ENCODE measurements at places on chromosomes 11 and 22.

- DNase-seq, result no peak
Measured at GRCh38 chr22:26952451-26953011, 295.1 kb downstream of the MIAT start.

DNA sequence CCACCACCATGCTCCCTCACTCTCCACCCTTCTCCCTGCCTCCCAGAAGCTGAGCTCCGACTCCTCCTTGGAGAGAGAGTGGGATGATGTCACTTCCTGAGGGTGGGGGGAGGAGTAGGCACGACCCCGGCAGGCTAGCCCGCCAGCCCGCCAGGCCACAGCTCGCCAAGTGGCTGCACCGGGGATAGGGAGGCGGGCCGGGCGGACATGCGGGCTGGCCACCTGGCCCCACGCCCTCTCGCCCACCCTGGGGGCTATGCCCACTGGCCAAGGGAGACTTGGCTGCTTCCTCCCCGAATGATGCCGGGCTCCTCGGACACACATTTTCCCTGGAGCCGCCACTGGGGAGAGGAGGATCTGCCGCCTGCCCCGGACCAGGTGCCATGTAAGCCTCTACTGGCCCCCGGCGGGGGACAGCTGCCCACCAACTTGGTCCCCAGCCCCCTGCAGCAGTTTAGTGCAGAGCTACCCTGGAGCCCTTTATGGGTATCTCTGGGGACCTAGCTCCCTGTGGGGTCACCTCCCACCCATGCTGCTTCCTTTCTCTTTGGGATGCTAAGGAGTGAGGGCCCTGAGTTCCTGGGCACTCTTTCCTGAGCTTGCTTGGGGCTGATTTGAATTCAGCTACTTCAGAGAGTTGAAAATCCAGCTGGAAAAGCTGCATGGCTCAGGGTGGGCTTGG, 33.7 kb upstream of the MYRF start:
- DNase-seq, result no peak

- no peak for DNase-seq
Measured at GRCh38 chr11:34215806-34216453, 110.5 kb downstream of the NAT10 start.

DNA sequence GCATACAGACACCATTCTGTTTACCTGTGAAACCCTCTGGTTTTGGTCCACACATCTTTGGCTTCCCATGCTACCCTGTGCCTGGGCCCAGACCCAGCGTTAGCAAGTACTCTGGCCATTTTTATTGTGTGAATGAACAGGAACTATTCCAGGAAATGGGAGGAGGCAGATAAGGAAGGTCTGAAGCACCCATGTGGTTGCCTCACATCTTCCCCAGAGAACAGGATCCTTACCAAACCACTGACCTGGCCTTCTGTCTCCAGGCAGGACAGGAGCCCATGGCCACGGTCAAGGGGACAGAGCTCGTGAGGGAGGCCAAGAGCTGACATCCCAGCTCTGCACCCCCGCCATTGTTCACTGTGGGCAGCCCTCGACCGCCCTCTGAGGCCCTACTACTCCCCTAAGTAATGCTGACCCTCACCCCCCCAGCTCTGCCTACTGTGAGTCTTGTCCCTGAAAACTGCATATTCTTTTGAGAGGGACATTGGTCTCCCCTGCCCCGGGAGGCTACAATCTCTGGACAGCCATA, 97.7 kb upstream of the TP53I11 start:
- no peak for DNase-seq

GRCh38 chr22:29117799-29118477, 45.1 kb downstream of the KREMEN1 start:
- no peak for DNase-seq

GRCh38 chr11:77658213-77659013, 20.8 kb upstream of the CLNS1A start:
- DNase-seq, result no peak

GRCh38 chr11:123125169-123125568, 63.2 kb upstream of the HSPA8 start:
- DNase-seq, result no peak

- DNase-seq, result no peak
Measured at GRCh38 chr11:127255209-127255608, 254.6 kb upstream of the KIRREL3 start.

- DNase-seq, result no peak
Measured at GRCh38 chr22:23062616-23063538, 7.4 kb upstream of the GNAZ start.

DNA sequence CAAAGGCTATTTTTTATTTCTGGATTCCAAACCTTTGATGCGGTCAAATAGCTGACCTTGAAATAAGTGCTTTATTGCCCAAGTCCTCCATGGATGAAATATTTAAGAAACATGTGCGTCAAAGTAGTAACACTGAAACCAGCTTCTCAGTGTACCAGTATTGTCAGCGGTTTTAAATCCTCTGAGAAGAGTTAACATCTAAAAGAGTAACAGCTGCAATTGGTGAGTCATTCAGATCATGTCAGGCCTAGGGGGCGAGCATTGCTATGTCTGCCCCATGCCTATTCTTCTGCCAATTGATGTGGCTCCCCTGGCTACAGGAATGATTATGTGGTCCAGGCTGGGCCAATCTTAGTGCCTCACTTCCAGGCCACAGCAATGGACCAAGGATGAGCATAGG, 263.3 kb upstream of the SORL1-AS1 start:
- no peak for DNase-seq

GRCh38 chr11:130719220-130719915, 196.9 kb downstream of the SNX19 start:
- no peak for DNase-seq

GRCh38 chr22:23397613-23398567, 182.2 kb downstream of the IGLL1 start:
- no peak for DNase-seq

GRCh38 chr11:61654397-61654829, 25.8 kb upstream of the DAGLA start:
- DNase-seq, result no peak

DNA sequence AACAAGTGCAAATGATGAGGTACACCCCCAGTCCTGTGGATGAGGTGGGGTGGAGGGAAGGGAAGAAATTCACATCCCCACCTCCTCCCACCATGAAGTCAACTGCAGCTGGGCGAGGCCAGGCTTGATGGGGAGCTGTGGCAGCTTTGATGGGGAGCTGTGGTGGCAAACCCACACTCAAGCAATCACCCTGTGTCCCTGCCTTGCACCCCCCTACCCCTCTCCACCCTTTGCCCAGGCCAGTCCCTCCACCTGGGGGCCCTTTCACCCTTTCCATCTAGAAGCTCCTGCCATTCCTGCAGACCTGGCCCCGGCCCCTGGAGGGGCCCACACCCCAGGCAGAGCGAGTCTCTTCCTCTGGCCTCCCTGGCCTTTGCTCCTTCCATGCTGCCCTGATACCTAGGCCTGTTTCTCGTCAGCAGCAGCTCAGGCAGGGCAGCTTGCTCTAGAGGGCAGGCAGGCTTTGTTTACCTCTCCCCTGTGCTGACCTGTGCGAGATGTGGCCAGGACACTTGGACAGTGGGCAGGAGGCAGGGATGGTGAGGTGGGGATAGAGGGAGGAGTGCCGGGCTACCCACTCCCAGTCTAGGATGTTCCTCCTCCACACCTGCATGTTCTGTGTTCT, 4.5 kb upstream of the FGF3 start:
- no peak for DNase-seq

GRCh38 chr11:8327761-8328192, 64.1 kb upstream of the LMO1 start:
- no peak for DNase-seq

- no peak for DNase-seq
Measured at GRCh38 chr22:36455571-36456463, 25.6 kb downstream of the TXN2 start.

- no peak for DNase-seq
Measured at GRCh38 chr11:47867823-47868222, 19.7 kb upstream of the NUP160 start.

DNA sequence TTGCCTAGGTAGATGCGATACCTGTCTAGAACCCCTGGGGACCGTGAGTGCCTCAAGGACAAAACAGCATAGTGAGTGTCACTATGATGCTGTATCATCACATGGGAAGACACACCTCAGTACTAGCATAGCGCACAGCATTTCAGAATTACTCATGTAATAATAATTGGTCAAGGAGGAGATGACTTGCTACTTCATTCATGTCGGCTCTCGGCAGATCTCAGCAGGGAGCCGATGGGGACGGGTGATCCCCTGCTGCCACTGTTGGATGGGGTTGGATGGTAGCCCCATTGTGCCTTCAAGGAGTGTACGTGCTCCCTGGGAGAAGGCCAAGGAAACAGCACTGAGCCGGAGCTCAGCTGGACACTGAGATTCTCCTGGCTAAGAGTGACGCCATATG, 186.9 kb downstream of the EFCAB6 start:
- no peak for DNase-seq

- DNase-seq, result no peak
Measured at GRCh38 chr11:56967726-56968125, 21.0 kb upstream of the OR5AK2 start.

- no peak for DNase-seq
Measured at GRCh38 chr11:8002676-8003075, 15.5 kb downstream of the EIF3F start.

- DNase-seq, result no peak
Measured at GRCh38 chr22:33332538-33332937, 274.4 kb upstream of the SYN3 start.

- no peak for DNase-seq
Measured at GRCh38 chr11:9745411-9746211, 81.7 kb downstream of the SWAP70 start.

DNA sequence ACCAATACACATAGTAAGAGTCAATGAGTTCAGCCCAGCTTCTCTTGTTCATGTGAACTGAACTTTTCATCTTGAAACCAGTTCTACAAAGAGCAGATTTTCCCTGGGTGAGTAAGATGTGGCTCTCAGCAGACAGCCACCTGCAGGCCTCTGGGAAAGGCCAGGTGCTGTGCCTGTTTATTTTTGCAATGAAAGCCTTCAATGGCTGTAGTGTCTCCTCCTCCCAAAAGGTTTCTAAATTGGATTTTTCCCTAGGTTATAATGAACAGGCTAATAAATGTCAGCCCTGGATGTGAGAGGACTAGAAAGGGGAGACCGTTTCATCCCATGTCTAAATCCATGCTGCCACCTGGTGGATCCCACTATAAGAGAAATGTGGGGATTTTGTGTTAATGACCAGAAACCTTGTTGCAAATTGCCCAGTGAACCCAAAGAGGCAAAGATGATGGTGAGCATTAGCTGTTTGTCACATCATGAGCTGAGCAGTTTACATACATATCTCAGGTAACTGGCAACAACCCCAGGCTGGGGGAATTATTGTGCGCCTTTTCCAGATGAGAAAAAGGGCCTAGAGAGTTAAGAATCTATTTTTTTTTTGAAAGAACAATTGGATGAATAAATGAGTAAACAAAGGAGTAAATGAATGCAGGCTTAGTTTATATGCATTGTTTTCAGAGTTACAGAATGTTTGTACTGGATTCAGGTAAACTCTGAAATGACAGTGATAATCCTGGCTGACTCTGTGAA, 12.7 kb downstream of the C11orf91 start:
- DNase-seq, result no peak

GRCh38 chr22:20434264-20434751, 3.3 kb downstream of the SCARF2 start:
- no peak for DNase-seq

GRCh38 chr11:59551659-59552521, 40.6 kb downstream of the OR4D9 start:
- peak; percentile 32 for DNase-seq

DNA sequence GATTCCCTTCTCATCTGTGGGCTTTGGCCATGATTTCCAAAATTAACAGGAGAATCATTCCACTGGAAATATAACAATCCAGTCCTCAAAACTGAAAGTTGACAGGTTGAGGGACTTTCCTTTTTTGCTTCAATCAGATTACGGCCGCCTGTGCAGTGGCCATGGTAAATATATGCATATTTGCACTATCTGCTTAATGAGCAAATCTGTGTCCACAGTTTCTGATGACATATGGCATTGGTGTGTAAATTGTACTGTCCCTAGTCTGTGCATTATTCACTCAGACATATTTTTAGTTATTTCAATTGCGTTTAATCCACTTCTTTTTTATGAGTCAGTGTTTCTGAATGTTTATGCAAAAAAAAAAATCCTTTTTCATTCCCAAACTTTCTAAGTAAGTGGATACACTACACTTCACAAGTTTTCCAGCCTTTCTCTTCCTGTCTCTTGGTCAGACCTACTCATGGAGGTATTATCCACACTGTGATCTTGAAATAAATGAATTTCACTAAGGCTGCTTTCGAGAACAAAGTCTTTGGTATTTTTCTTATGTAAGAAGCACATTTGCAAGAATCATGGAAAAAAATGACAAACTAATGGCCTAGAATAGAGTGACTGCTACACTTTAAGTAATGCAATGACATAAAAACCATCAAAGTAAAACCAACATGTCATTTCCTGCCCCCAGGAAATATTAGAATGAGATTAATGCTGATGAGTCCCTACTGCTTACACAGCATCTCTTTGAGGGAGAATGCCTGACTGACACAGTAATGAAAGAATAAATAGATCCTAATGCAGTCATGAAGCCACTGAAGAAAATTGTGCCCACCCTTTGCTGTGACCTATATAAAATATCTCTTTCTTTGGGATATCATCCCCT, 76.4 kb upstream of the MTNR1B start:
- DNase-seq, result no peak

DNA sequence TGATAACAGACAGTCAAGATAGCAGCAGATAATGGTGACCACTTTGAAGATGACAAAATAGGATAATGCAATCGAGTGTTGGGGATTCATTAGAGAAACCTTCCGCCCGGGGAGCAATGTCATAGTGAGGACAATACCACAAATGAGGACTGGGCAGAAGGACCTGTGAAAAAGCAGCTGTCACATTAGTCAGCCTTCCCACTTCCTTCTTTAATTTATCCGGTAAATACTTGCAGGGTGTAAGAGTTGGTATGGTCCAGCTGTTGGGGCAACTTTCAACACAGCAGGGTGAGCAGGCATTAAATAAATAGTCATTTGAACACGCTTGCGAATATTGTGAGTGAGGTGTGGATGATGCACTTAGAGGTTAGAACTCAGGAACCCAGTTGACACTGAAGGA, 132.5 kb upstream of the KIRREL3 start:
- DNase-seq, result no peak

- no peak for DNase-seq
Measured at GRCh38 chr11:58921778-58922390, 17.4 kb upstream of the GLYATL1 start.

- no peak for DNase-seq
Measured at GRCh38 chr11:131823772-131824171, 453.4 kb downstream of the NTM start.

DNA sequence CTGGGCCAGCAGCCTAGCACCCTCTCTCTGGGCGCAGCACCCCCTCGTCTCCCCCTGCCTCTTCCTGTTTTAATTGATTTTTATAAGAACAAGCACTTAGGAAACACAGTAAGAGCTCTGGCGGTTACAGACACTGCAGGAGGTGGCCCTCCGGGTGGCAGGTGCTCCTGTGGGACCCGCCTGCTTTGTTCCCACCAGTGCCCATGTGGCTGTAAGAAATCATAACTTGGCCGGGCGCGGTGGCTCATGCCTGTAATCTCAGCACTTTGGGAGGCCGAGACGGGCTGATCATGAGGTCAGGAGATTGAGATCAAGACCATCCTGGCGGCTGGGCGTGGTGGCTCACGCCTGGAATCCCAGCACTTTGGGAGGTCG, 18.4 kb downstream of the TSPAN4 start:
- DNase-seq, result no peak

GRCh38 chr22:22460060-22460459, 48.5 kb downstream of the ZNF280B start:
- DNase-seq, result no peak

Data from CD4-positive, alpha-beta T cell treated with Interleukin-12 subunit alpha and Interleukin-12 subunit beta, for 1 hour (primary cell).